ENCODE measurements at places on chromosomes 3 and 15. TPM values are rescaled to one million over a fixed set of nuclear protein-coding genes. Genes with fewer than 3 reads are reported as not detected.

DNA sequence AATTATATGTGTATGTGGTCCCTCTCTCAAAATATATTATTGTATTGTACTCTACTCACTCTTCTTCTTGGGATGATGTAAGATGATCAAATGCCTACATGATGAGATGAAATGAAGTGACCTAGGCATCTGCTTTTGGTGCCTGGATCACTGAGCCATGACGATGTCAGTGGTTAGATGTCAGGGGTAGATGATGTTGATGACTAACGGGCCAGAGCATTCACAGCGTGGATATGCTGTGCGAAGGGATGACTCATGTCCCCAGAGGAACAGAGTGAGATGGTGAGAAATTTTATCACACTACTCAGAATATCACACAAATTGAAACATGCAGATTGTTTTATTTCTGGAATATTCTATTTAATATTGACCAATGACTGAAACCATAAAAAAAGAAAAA is 233.9 kb upstream of the CADM2 start:
- DNase-seq: no peak

DNA sequence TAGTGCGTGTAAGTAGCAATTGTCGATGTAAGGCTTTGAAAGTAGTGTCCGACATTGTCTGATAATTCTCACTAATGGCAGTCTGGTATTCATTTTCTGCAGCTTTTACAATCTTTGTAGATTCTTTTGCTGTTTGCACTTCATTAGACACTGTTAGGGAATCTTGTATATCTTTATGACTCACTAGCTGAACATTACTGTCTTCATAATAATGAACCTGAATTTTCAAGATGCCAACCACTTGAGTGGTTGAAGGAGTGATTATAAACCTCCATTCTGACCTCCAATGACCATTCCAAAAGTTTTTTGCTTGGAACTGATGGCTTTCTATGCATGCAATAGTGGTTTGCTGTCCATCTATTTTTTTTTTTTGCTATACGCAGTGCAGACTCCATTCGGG is 76.4 kb upstream of the MFGE8 start:
- no peak for DNase-seq

DNA sequence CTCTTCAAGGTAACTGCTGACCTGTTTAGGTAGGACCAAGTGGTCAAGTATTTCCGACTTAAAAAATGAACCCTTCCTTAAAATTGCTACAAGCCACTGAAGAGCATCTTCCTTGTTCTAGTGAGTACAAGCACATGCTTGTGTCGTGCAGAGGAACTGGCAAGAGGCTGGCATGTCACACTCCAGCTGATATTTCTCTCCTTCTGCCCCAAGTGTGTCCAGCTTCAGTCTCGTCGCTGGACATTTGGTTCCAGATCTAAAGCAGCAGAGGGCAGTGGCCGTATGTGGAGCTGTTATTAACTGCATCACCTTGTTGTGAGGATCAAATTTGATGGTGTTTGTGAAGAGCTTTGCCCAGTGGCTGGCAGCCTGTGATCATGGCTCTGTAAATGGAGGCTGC is 10.0 kb downstream of the RBP2 start:
- DNase-seq: no peak

- DNase-seq: peak; percentile 13
These were observed 206.1 kb downstream of the TIGIT start for GRCh38 chr3:114499976-114500375.

DNA sequence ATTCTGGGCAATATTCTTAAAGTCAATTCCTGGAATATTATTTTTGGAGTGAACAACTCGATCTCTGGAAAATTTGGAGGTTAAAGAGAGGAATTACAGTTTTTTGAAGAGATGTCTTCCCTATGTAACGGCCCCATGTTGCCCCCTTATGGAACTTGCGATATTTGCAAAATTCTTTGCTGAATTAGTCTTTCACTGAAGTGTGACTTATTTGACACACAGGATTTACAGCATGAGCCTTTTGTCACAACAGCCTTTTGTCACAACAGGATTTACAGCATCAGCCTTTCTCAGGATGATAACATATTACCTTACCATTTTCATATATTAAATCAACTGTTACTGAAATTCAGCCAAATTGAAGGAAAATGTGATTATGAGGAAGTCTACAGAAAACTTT is 37.8 kb upstream of the SPTSSB start:
- DNase-seq: peak; percentile 56

DNA sequence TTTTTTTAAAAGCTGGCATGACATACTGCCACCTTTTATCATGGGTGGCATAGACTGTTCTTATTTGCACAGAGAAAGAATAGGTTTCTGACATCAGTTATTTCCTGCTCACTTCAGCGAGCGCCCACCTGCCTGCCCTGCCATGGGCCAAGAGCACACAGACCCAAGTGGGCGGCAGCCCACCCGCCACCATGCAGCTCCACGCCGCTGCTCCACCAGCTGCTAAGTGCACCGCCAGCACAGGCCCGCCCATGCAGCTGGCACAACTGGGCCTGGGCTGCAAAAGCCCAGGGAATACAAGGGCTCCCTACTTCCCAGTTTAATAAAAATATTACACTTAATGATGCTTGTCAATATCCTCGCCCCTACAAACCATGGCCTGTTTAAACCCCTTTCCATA is 15.4 kb downstream of the ZNF148 start:
- DNase-seq: no peak

DNA sequence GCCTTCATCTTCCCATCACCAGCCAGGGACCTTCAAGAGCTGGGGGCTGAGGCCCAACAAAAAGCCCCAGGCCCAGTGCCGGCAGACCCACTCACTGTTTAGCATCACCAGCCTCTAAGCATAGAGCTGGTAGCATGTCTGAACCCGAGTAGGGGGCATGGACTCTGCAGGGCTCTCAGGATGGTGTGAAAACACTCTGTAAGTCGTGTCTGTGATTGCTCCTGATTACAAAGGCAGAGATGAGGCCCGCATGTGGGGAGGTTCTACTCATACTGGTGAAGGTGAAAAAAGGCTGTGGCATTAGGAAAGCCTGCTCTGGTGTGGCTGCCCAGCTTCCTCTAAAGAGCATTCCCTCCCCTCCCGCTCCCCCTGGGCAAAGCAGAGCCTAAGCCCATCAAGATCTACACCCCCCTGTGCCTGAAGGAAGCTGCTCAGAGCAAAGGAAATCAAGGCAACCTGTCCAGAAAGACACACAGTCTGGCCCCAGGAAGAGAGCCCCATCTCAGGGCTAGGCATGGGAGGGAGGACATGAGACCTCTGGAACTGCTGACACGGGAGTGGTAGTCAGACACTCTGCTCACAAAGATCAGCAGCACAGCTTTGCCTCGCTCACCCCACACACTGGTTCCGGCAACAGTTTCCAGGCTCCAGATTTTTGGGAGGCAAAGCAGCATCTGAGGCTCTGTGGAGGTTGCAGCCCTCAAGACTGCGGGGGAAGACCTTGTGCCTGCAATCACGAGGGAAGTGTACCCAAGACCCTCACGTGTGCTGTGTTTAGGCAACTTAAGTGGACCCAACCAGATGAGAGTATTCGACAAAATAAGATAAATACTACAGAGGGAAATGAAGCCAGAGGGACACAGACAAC is 36.7 kb downstream of the CCDC12 start:
- DNase-seq: no peak

DNA sequence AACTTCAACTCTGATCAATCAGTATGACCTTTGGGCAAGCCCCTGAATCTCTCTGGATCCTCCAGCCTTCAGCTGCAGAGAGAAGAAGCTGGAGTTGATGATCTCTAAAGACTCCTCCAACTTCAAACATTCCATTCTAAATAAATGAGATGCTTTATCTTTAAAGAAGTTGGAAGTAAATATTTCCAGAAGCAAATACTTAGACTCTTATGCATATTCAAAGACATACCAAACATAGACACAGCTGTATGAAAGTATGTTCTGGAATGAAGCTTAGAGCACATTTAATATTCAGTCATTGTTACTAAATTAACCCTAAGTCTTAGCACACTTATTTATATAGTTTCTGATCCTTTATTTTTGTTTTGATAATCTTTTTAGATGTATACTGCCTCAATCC is 77.6 kb upstream of the ACP3 start:
- no peak for DNase-seq

DNA sequence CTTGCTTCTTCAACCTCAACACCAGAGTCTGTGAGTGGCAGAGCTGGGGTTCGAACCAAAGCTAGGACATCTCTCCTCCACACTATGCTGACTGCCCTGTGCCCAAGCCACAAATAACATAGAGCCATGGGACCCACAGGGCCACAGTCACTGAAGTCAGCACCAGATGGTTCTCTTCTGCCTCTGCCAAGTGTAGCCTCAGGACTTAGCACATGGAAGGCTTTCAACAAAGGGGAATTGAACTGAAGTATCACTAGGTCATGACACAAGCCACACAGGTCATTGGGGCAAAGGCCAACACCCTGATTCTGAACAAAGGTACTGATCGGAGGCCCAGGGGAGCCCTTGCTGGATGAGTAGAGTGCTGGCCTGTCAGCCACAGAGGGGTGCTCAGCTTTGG is 83.6 kb downstream of the BDH1 start:
- DNase-seq: no peak

DNA sequence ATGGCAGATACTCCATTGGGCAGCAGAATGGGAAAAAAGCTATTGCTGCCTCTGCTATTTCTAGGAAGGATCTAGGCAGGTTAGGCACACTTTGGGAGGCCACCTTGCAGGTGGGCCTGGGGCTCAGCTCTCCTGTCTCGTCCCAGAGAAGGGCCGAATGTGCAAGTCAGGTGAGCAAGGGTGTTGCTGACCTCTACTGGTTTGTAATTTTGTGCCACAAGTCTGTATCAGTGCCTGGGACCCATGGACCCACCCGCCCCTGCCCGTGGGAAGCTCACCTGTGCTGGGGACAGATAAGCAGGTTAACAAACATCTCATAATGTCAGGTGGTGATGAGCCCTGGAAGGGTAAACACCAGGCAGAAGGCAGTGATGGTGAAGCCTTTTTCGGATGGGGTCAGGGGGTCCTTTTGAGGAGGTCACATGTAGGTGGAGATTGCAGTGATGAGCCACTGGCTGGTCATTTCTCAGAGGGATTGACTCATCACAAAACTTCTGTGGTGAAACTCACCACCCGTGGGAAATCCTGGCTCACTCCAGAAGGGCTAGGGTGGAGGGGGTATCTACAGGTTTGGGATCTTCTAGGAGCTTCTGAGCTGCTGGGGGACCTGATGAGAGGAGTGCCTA is 161.3 kb downstream of the KLF13 start:
- no peak for DNase-seq

- DNase-seq: no peak
These were observed 672 bp downstream of the NEDD4 start for GRCh38 chr15:55992769-55993110.

- DNase-seq: no peak
These were observed 452.8 kb downstream of the ROBO1 start for GRCh38 chr3:79314962-79315361.

- no peak for DNase-seq
These were observed 309.7 kb downstream of the LSAMP start for GRCh38 chr3:116135457-116136085.

DNA sequence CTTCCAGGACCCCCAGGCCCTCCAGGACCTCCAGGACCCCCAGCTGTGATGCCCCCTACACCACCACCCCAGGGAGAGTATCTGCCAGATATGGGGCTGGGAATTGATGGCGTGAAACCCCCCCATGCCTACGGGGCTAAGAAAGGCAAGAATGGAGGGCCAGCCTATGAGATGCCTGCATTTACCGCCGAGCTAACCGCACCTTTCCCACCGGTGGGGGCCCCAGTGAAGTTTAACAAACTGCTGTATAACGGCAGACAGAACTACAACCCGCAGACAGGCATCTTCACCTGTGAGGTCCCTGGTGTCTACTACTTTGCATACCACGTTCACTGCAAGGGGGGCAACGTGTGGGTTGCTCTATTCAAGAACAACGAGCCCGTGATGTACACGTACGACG is 22.1 kb upstream of the CMSS1 start:
- no peak for DNase-seq

DNA sequence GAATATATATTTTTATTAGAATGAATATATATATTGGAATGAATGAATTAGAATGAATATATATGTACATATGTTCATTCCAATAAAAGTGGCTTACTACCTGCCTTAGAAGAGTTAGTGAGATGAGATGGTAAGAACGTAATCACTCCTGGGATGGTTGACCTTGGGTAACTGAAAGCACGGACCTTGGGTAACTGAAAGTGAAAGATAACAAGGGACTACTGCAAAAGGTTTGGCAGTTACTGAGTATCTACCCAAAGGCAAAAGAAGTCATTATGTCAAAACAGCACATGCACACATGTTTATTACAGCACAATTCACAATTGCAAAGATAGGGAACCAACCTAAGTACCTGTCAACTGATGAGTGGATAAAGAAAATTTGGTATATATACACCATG is 16.5 kb downstream of the ARNT2 start:
- no peak for DNase-seq

DNA sequence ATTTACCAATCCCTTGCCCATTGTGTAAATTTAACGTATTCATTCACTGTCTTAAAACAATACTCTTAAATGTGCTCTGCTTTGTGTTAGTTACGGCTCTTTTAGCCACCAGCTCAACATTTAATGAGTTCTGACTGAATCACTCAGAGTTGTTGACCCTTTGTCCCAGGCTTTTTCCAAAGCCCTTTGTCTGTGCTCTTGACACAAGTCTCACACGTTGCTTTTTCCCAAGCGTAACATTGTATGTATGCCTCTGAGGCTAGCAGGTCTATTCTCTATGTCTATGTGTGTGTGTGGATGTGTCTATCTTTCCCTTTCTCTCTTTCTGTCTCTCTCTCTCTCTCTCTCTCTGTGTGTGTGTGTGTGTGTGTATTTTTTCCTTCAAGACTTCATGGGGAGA is 435.4 kb upstream of the GOLIM4 start:
- DNase-seq: no peak

DNA sequence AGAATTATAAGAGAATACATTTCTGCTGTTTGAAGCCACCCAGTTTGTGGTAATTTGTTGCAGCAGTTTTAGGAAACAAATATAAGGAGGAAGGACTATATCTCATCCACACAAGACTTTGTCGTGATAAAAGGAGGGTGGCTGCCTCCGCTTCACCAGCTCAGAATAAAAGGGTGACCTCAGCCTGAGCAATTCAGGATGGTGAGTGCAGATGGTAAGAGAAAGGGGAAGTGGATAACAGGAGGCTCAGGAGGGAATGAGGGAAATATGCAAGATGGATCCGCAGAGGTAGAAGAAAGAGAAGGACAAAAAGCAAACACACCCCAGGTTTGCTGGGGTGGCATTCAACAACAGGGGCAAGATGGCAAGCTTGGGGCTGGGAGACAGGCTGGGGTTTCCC is 108.1 kb upstream of the TNFAIP8L3 start:
- DNase-seq: no peak

GRCh38 chr3:43379343-43379742 is 93.0 kb downstream of the SNRK start:
- no peak for DNase-seq

GRCh38 chr3:52352566-52352965 is 36.4 kb downstream of the DNAH1 start:
- no peak for DNase-seq

- no peak for DNase-seq
These were observed 62.3 kb downstream of the CPNE4 start for GRCh38 chr3:131972550-131972949.

Gene AHSG
- total RNA-seq: not detected

Gene BFSP2
- 0.33 TPM for total RNA-seq

Gene DLL4
- not detected for total RNA-seq
